ENCODE measurements at places on chromosomes 6 and 20.

DNA sequence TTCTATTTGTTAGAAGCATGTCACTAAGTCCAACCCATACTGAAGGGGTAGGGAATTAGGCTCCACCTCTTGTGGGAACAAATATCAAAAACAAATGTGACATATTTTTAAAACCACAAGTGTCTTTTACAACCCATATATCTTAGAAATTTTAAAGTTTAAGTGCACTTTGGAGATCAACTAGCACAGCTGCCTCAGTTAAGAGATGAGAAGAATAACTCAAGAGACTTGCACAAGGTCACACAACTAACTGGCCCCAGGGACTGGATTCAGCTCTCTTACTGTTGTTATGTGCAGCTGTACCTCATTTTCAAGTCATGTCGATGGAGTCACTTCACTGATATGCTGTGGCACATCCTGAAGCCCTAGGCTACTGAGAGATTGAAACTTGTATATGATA is 102.9 kb upstream of the BMP2 start:
- H3K27me3 ChIP-seq, result no peaks in the 10 kb centered on the region
- no peak overlapping the region for H3K27ac ChIP-seq
- H3K4me3 ChIP-seq, result no peak overlapping the region
- no peaks in the 10 kb centered on the region for H3K36me3 ChIP-seq
- H3K4me1 ChIP-seq, result no peaks in the 10 kb centered on the region

DNA sequence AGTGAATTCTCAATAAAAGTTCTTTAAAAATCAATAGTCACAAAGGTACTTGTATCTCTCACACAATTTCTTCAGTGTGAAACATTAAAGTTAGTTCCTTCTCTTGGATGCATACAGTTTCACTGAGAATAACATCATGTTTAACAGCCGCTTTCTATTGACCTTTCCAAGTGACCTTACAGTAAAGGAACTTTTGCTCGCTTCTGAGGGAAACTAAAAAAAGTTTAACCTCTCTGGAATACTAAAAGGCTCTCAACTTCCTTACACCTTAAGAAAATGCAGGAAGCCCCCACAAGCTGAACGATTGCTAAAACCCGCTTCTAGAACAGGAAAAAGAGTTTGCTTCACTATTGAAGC is 1.3 kb downstream of the RRAGD start:
- H3K36me3 ChIP-seq, result peaks cover 8% of the 10 kb centered on the region
- H3K4me3 ChIP-seq, result peak overlapping the region; percentile 95
- DNase-seq, result no peak
- no peak overlapping the region for H3K27ac ChIP-seq
- peaks cover 6% of the 10 kb centered on the region for H3K4me1 ChIP-seq

- DNase-seq, result no peak
- H3K36me3 ChIP-seq, result no peaks in the 10 kb centered on the region
- H3K27me3 ChIP-seq, result no peaks in the 10 kb centered on the region
- H3K4me3 ChIP-seq, result no peak overlapping the region
- H3K27ac ChIP-seq, result no peak overlapping the region
Measured at GRCh38 chr20:14407336-14407735, 69.9 kb upstream of the FLRT3 start.

DNA sequence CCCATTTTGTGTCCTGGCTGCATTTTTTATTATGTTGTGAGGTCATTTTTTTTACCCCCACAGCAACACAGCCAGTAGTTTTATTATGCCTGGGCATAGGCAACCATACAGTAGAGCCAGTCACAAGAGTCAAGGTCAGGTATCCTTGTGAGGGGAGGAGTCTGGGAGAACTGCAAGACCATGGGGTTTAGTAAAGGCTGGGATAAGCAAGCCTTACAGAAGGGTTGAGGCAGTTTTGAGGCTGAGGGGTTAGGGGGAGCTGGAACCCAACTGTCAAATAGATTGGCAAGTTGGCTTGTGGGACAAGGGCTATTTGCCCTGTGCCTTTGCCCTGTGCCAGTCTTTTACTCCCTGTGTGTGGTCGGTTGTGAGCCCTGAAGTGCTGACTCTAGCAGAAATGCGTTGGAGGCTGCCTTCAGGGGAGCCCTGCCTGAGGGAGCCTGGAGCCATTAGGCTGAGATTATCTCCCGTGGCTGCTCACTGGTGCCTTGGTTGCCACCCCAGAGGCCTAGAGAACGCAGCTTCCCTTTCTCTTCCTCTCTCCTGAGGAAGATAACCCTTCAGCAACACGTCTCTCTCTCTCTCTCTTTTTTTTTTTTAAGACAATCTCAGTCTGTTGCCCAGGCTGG is 31.1 kb downstream of the RALY start:
- H3K4me1 ChIP-seq, result peaks cover 66% of the 10 kb centered on the region
- no peaks in the 10 kb centered on the region for H3K27me3 ChIP-seq
- peaks cover 23% of the 10 kb centered on the region for H3K36me3 ChIP-seq

DNA sequence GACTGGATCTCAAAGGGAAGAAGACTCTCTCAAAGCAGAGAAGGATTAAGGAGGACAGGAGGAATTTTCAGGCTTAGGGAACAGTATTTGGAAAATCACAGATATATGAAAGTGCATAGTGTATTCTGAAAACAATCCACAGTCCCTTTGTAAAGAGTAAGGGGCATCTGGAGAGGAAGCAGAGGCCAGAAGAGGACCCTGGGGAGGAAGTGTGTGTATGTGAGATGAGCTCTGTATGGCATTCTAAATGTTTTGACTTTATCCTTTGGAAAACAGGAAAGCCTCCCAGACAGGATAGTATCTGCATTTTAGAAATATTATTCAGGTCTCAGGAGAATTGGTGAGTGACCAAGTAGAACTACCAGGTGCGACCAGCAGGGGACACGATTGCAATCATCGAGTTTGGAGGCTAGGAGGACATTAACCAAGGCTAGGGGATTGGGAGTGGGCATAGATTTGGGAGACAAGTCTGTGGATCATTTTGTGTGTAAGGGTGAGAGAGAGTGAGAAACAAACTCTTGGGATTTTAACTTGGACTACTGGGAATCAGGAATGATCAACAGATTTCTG is 38.3 kb upstream of the FAM184A start:
- no peak overlapping the region for H3K27ac ChIP-seq
- no peaks in the 10 kb centered on the region for H3K36me3 ChIP-seq
- no peak overlapping the region for H3K4me3 ChIP-seq
- no peak for DNase-seq

DNA sequence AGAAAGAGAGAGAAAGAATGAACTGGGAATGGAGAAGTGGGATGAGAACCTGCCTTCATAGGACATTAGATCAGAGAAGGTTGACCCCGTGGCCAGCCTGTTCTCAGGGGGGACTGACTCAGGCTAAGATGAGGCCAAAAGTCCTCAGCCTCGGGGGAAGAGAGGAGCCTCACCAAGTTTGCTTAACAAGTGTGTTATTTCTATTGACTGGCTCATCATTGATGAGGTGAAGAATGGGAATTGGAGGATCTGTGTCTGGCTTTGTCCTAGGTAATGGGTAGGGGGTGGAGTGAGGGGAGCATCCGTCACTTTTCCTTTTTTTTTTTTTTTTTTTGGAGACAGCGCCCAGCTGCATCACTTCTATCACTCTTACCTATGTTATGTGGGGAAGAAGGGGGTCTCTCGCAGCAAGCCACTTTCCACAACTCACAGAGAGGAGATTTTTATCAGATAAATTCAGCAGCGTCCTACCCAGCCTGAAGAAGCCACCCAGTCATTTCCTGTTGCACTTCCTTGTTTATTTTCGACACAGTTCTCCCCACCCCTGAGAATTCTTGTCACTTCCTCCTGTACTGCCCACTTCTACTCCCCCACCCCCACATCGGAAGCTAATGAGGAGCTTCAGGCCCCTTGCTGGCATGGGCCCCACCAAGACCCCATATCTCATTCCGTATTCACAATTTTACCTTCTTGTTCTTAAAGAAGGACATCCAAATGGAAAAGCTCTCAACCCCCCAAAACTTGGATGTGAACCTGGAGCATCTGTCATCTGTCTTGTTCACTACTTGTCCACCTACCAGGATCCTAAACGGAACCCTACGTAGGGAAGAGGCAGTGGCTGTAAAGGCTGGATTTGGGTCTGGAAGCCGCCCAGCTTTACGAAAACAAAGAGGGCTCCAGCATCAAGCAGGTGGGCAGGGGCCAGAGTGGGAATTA is 2.8 kb upstream of the RNASET2 start:
- H3K4me3 ChIP-seq, result peak overlapping the region; percentile 83
- H3K36me3 ChIP-seq, result peaks cover 19% of the 10 kb centered on the region
- peak; percentile 42 for DNase-seq

DNA sequence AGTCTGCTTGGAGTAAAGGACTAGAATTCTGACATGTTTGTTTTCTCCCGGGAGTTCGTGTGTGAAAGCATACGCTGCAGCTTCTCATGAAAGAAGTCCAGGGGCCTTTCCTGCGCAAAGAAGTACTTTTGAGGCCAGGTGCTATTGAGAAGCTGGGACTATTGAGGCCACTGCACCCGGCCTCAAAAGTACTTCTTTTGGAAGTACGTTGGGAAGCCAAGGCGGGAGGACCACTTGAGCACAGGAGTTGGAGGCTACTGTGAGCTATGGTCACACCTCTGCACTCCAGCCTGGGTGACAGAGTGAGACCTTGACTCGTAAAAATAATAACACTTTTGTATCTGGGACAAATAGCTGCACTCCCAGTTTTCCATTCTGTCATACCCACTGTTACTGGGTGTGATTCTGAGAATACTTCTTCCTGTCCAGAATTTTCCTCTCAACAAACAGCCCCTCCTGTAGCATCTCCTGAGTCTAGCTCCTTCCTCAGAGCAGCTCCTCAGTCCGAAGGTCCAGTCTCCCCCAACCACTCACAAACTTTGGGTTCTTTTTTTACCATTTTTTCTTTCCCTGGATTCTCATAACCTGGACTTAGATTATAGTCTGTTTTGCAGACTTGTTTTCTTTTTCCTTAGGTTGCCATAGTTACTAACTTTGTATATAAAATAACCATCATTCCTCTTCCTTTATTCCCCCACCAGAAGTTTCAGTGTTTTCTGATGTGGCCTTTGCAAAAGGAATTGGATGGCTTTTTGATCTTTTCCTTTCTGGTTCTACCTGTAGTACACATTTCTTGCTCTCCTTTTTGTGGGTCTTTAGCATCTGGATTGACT is 12.7 kb downstream of the STK35 start:
- peaks cover 29% of the 10 kb centered on the region for H3K36me3 ChIP-seq
- no peaks in the 10 kb centered on the region for H3K27me3 ChIP-seq
- DNase-seq, result no peak
- H3K4me1 ChIP-seq, result peaks cover 70% of the 10 kb centered on the region

Measured in effector memory CD8-positive, alpha-beta T cell (primary cell).